ENCODE measurements at places on chromosomes 3 and 15. TPM values are rescaled to one million over a fixed set of nuclear protein-coding genes. Genes with fewer than 3 reads are reported as not detected.
A peak's percentile ranks its signal among the peaks of the same experiment; 100 is the strongest.

GRCh38 chr15:45668386-45668785 lies 33.6 kb downstream of the SQOR start:
- DNase-seq, result no peak

DNA sequence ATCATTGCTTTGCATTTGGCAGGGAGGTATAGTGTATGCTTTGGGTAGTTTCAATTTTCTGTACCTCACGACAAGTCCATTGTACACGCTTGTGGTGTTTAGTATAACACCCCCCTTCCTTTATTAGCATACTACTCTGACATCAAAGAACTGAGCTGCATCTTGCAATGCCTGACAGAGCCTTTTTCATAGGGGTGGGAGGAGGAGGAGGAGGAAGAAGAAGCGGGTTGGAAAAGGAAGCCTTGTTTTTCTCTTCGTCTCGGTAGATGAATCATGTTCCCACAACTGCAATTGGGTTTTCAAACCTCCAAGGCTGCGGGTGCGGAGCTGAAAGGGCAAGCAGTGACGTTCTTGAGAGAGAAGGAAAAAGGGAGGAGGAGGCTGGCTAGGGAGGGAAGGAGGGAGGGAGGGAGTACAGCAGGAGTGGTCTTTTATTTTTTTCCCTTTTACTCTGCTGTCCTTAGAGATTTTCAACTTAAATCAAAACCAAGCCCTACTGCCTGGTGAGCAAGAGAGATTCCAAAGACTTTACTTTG lies 175.7 kb downstream of the KLHL25 start:
- DNase-seq, result peak; percentile 97

DNA sequence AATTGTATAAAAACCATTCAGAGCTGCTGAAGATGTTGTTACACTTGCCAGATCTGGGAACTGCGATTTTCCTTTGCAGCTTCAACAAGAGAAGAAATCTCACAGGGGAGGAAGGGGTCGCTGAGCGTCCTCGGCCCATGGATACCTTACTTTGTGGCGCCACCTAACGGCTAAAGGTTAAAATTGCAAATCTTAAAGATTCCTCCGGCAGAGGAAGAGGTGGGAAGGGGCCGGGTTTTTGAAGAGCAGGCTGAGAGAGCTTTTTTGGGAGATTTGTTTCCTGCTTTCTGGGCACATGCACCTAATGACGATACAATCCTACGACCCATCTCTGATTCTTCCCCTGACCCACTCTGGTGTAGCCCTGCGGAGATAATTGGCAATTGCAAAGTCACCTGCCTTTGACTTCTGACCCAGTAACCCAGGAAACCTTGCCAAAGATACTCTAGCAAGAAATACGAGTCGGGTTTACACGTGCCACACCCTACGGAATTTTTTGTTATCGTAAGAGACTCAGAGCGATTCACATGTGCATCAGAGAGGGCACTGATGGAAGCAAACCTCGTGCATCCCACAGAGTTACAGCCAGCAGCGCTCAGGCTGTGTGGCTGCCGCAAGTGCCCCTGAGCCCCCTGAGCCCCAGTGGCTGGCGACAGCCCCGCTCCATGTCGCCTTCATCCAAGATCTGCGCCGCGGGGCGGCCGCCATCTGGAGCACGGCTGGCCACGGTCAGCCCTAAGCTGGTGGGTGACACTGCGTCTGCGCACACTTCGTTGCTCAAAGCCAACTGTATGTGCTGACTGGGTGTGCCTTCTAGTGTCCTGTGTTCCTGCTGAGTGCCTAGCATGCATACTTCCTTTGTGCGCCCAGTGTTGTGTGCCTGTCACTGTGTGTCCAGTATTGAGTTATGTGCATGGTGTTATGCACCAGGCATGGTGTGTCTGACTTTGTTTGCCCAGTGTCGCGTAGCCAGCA lies 55.2 kb upstream of the CHRNA7 start:
- peak; percentile 10 for DNase-seq

DNA sequence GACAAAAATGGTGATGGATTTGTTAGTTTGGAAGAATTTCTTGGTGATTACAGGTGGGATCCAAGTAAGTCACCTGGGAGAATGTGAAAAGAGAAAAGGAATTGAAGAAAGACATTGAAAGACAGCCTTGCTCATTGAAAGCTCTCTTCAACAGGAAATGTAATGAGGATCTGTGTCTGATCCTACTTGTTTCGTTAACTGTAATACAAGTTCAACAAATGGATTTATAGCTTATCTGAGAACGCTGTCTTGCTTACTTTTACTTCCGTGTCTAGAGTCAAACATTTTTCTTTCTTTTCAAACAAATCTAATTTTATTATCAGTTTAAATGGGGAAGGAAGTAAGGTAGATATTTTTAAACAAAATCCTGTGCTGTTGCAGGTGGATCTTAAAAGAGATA lies 15.9 kb downstream of the RCN2 start:
- no peak for DNase-seq

- DNase-seq, result peak; percentile 53
Observed at GRCh38 chr3:176919836-176920765, 277.2 kb downstream of the TBL1XR1 start.

DNA sequence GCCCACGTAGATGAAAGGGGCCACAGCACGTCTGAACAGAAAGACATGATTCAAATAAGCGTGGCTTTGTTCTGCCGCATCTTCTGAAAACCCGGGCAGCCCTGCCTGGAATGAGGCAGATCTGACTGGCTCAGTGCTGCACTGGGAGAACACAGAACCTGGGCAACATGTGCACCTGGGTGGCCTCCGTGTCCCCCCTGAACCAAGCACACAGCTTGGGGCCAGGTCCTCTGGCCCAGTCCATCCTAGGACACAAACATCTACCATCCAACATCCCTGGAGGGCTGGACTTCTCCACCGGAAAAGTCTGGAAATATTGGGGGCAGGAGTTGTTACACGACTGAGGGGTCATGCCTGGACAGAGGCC lies 119.4 kb downstream of the ADAMTS17 start:
- DNase-seq, result no peak

DNA sequence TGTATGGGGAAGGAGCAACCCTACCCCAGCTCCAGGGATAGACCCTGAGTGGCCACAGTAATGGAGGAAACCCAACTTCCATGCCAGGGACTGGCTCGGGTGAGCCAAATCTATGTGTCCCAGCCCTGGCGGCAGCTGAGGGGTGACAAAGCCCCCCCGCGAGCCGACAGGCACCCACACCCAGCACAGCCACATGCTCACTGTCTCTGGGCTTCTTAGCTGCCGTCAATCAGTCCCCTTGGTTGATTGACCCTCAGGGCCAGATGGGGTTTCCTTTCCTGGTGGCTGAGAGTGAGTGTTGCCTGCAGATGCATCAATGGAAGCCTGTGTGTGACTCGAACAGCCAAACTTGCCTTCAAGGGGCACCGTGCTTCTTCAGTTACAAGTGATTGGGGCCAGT lies 2.1 kb upstream of the OCA2 start:
- DNase-seq, result no peak

TRPM1 gene
- total RNA-seq, result not detected

ST3GAL6 gene
- total RNA-seq, result 2.3 TPM

GPR15 gene
- not detected for total RNA-seq

GOLIM4 gene
- total RNA-seq, result 50.0 TPM

SPINK8 gene
- not detected for total RNA-seq

AMT gene
- total RNA-seq, result 3.3 TPM

RPL29 gene
- 155 TPM for total RNA-seq
